ENCODE measurements at places on chromosomes 13 and 19.

DNA sequence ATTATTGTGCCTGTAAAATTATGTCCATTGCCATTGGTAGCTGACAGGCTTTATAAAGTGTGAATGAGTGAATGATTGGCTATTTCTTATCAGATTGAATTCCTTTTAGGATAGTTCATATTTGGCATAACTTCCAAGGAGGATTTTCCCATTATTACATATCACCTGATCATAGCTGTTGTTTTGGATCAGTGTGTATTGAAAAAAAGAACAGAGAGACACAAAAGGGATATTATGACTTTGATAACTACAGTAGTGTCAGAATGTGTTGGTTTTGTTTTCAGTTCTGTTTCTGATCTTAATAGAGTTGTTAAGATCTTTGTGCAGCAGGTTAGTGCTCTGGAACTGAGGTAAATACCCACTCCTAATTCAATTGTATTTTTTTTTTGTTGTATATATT, 103.8 kb downstream of the LRCH1 start:
- no peak for DNase-seq

DNA sequence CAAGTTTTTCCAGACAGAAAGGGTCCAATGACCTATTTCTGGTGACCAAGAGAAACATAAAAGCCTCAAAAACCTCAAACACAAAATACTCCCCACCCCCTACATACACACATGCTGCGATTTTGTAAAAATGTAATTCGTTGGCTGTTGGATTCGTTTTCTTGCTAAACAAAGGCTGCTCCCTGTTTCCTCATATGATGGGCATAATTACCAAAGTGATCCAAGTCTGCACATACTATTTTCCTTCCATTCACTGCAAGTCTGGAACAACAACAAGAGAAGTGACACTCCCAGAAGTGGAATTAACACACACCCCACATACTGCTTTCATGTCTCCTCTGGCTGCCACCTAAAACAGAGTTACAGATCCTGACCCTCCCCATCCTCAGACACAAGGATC, 131.9 kb downstream of the RAP2A start:
- DNase-seq: no peak

DNA sequence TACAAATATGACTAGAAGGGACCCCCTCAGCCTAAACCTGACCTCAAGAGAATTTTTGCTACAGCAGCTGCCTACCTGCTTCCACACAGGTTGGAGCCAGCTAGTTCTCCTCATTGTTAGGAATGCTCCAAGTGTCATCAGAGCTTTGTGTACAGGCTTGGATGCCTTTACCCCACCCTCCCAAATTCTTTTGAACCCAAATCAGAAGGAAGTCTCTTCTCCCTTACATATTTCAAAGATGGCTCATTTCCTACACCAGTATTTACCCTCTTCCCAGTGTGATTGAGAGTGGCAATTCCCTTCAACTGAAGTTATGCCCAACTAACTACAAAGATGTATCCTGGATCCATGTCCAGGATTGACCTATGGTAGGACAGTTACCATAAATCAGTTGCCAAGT, 323.2 kb downstream of the OXGR1 start:
- DNase-seq: no peak

DNA sequence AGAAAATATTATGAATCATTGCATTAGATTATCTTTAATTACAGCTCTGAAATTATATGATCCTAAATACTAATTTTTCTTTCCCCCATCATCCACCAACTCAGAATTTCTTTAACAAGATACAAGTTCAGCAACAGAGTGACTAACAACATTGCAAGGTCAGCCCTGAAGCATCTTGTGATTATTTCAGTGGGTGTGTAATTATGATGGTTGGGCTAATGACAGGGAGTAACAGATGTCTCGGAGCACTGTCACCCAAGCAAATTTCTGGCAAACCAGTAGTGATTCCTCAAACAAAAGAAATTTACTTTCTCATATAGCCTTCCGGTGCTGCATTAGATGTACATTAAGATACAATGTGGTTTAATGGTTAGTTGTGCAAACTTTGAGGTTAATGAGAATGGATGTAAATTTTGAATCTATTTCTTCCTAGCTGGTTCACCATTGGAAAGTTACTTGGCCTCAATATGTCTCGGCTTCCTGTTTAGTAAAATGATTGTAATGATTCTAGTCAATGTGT, 238.9 kb downstream of the ITGBL1 start:
- DNase-seq: no peak

DNA sequence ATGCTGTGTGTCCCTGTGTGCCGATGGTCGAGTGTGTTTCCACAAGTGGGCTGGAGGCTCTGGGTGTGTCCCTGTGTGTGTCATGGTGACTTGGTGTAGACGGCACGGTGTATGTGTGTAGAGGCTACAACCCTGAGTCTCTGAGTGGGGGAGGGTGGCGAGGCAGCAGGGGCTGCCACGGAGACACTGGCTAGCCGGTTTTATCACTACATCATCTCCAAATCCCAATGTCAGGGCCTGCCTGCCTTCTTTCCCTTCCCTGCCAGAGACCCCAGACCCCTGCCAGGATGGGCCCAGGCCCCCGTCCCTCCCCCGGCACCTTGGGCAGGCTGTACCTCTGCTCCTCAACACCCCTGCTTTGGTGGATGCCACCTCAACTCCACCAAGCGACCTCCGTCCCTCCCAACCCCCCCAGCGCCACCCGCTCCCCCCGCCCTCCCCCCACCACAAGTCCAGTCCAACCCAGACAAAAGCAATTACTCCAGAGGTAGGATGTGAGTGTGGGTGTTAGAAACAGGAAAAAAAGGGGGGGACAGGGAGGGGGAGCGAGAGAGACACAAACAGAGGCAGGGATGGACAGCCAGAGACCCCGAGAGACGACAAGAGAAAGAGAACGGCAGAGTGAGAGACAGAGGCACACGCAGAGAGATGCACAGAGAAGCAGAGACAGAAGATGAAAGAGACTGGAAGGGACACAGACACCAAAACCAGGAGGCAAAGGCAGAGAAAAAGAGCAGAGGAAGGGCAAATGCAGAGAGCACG, 21.6 kb upstream of the POU2F2 start:
- no peak for DNase-seq

DNA sequence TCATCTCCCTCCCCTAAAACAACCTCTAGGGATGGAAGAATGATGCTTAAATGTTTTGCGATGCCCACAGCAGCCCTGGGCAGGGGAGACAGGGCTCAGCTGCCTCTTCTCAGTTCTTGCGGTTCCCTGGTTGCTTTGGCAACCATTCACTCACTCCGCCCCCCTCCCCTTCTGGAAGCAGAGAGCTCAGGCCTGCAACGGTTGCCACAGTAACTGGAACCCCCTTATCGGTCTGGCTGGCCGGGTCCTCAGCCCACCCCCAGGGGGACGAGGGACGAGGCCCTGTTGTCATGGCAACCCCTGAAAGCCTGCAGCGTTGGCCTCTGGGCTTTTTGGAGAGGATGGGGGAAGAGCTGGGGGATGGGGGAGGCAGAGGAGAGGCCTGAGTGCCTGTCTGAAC, 19.5 kb downstream of the NOVA2 start:
- DNase-seq: no peak

DNA sequence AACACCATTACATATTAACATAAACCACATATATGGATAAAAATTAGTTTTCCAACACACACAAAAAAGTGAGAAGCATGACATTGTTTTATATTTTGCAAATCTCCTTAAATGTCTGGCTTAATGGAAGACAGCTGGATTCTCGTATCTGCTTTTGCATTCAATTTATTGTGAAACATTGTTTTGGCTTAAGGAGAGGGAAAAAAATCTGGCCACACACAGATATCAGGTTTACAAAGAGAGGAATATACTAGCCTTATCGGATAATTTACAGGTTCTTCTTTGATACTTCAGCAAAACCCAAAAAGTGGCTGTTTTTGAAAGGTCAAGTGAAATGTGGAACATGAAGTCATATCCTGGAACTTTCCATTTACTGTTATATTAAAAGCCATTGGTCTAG, 523.5 kb upstream of the ARGLU1 start:
- no peak for DNase-seq

DNA sequence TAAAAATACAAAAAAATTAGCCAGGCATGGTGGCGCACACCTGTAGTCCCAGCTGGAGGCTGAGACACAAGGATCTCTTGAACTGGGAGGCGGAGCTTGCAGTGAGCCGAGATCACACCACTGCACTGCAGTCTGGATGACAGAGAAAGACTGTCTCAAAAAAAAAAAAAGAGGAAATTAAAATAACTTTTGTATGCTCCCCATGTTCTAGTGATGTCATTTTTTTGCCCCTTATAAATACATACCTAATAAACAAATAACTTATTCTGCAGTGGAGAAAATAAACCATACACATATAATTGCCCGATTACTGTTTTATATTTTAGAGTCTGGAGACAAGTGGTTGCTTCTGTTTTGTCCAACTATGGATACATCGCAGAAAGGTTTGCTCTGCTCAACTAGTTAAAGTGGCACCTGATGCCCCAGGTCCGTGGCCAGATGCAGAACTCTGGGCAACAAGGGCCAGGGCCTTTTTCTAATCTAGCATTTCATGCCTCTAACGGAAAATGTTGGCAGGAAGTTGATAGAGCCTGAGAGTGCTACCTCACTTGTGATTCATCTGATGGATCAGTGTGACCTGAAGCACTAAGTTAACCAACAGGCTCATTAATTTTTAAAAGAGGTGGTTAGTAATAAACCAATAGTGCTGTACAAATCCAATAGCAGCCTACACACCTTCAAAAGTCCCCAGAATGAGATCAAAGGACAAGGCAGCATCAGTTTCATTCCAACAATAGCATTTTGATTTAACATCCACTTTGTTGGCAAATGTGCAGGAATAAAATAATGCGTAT, 18.8 kb downstream of the UBE2L5 start:
- no peak for DNase-seq

GRCh38 chr19:38032951-38033350, 125.9 kb downstream of the SIPA1L3 start:
- DNase-seq: no peak

GRCh38 chr13:78022164-78022877, 103.7 kb upstream of the EDNRB start:
- peak; percentile 17 for DNase-seq

GRCh38 chr19:3658004-3658869, 31.6 kb upstream of the CACTIN start:
- no peak for DNase-seq

DNA sequence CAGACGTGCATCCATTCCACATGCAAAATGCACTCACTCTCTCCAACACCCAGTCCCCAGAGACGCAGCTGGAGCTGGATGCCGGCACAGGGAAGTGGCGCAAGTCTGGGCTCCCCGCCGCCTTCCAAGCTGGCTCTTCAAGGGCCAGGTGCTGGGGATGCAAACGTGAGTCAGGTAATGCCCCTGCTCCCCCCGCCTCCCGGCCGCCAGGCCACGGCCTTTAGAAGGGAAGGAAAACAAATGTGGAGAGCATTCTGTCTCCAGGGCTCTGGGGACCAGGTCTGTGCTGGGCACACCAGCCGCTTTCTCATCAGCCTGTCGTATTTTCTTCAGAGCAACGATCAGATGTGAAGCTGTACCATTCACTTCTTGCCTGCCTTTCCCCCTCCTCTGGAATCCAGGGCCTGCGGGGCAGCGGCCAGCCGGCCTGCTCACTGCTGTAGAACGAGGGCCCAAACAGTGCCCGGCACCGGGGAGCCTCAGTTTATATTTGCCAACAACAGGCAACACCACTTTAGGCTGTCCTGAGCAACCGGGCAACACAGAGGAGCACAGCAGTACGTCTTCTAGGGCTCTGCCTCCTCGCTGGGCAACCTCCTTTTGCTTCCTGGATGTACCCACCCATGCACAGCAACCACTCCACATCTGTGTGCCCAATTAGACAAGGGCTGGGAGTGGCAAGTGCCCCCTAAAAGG, 3.8 kb downstream of the RAB20 start:
- DNase-seq: no peak

GRCh38 chr13:97329331-97329730, 104.6 kb upstream of the RAP2A start:
- DNase-seq: no peak

DNA sequence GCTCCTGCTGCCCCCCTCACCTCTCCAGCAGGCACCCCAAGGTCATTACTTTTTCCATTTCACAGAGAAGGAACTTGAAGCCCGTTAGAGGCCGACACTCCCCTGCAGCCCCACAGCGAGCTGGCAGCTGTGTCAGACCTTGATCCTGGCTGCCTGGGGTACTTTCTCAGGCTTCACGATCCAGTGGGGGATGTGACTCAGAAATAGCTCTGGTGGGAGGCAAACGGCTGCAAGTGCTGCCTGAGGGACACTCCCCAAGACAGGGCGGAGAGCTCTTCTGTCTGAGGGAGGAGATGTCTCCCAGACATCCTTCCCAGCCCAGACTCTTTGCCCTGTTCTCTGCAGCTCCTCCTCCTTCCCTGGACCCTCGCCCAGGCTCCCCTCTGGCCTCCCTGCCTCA, 4.8 kb downstream of the TSKS start:
- peak; percentile 85 for DNase-seq

DNA sequence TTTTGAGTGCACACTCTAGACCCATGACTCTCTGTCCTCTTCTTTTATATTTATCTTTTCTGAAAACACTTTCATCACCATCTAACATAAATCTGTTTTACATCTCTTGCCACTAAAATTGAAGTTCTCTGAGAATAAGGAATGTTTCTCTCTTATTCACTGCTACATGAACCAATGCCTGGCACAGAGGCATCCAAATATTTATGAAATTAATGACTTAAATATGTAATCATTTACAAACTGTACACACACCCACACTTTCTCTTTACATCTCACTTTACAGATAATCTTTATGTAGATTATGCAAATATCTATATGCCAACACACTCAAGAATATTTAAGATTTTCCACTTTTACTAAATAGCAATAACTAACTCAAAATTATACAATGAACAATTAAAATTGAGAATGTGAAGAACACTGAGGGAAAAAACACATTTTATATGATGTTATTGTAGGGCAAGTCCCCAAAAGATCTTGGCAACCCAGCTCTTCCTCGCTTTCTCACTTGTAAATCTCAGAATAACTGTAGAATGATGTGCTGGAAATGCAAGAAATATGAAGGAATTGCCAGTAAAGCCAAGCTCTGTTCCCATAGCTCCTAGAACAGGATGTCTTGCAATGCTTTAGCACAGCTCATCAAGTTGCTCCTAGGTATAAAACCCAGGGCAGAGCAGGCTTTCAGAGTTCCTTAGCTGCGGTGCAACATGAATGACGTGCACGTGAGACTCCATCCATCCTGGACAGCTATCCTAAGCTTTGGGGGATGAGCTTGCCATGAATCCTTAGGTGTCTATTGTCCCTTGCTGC, 50.7 kb downstream of the UGGT2 start:
- DNase-seq: no peak

DNA sequence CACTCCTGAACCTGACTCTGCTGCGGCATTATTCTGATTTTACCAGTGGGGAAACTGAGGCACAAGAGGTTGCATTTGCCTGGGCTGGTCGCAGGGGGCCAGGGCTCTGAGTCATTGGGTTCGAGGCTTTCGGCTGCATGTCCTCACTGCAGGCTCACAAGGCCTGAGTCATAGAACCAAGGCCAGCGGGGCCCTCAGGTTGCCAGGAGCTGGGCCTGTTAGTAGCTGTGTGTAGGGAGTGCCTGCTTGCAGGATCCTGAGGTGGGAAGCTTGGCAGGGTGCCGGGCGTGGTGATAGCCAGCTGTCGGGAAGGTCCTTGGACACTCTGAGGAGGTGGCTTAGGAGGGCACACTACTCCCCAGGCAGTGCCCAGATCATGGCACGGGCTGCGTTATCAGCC, 21.6 kb upstream of the F2RL3 start:
- no peak for DNase-seq

GRCh38 chr13:79904581-79904980, 423.6 kb downstream of the NDFIP2 start:
- no peak for DNase-seq

GRCh38 chr19:36392916-36393673, 14.1 kb upstream of the ZFP14 start:
- no peak for DNase-seq
